ENCODE measurements at places on chromosomes 4 and X.

DNA sequence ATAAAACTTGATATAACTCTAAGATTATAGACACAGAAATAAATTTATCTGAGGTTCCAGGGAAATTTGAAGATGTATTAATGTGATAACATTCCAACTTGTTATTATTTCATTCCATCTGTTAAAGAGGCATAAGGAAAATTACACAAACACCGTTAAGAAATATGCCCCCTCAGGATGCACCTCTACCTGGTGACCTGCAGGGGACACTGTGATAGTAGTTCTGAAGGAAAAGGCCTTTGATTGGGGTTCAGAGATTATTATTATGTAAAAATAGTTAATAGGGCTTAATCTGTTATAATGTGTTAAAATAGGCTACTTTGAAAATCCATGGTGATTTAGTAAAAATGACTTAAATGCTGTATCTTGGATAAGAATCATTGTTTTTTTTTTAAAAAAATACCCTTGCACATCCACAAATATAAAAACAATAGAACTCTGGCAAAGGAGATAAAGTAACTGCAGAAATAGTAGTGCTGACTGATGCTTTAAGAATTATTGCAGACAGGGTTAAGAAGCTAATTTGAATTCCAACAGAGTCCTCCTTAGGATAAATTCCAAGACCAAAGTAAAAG lies 6.1 kb upstream of the ABRAXAS1 start:
- DNase-seq: no peak

GRCh38 chr4:144579411-144580030 lies 66.4 kb upstream of the HHIP start:
- DNase-seq: no peak

GRCh38 chrX:150088042-150088441 lies 149.8 kb upstream of the EOLA2 start:
- DNase-seq: no peak

DNA sequence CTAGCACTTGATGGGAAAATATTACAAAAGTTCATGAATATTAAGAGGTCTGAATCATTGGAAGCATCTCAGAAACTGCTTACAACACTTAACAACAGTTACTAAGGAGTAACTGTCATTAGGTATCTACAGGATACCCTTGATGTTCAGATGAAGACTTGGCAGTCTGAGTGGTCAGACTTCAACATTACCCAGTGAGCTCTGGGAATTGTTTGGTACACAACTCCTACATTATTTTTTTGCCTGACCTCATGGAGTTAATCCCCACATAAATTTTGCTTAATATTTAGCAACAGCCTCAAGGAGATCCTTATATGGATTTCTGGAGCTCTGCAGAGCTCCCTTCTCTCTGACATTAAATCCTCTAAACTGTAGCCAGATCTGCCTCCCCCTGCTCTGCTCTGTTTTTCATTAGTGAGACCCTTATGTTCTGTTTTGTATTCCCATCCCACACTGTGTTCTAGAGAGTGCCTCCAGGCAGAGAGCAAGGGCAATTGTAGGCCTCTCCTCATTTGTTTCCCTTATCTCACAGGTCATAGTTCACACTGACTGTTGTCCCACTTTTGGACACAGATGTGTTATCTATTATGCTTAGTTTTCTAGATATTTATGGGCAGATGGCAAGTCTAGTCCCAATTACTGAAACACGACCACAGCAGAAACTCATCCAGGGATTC lies 368.8 kb downstream of the GASK1B start:
- no peak for DNase-seq

DNA sequence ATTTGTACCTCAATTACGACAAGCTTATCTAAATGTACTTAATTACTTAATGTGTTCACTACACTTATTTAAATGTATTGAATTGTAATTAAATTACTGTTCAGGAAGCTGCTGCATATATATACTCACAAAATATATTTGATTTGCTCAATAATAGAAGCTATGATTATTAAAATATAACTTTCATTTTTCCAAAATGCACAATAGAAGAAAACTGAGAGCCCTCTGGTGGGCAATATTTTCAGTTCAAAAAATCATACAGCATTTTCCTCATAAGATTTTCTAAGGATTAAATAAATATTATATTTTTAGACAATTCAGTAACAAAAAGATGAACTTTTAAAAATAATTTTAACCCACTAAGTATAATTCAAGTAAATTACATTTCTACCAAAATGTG lies 217.3 kb downstream of the DKK2 start:
- no peak for DNase-seq

GRCh38 chr4:110620691-110621327 lies 2.1 kb downstream of the PITX2 start:
- no peak for DNase-seq

GRCh38 chrX:2756548-2756947 lies 4.7 kb downstream of the XG start:
- DNase-seq: no peak

- no peak for DNase-seq
Observed at GRCh38 chrX:143781103-143781502, 60.6 kb upstream of the SPANXN2 start.

GRCh38 chr4:104429150-104429741 lies 65.4 kb downstream of the CXXC4 start:
- DNase-seq: no peak

- DNase-seq: no peak
Observed at GRCh38 chr4:83259586-83259985, 25.0 kb downstream of the COQ2 start.

- DNase-seq: no peak
Observed at GRCh38 chr4:91064157-91064853, 937.1 kb downstream of the CCSER1 start.

GRCh38 chrX:14030174-14030530 lies 460 bp upstream of the GEMIN8 start:
- DNase-seq: no peak

GRCh38 chr4:94469221-94469784 lies 17.6 kb downstream of the PDLIM5 start:
- no peak for DNase-seq

DNA sequence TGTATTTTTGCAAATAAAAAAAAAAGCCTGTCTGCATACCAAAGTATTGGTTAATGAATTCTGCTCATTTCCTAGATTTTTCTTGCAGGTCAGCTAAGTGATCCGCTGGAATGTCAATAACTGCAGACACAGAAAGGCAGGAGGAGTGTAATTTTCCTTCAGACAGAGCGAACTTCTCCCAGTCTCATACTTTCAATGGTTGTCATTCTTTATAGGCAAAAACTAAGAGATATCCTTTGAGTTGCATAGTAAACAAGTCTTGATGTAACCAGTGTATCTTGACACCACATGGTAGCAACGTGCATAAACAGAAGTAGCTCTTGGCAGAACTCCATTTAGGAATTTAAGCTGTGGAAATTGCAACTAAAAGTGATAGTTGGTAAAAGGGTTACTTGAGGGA lies 8.2 kb downstream of the CAPN6 start:
- DNase-seq: no peak
